ENCODE measurements at places on chromosomes 12 and 14. TPM values are rescaled to one million over a fixed set of nuclear protein-coding genes. Genes with fewer than 3 reads are reported as not detected.

Gene C1QL4
- not detected for total RNA-seq

Gene ADCY4
- total RNA-seq, result 5.5 TPM

Gene SYNDIG1L
- total RNA-seq, result not detected

Gene GLIPR1L1
- total RNA-seq, result not detected

Gene RERGL
- total RNA-seq, result 0.67 TPM

Gene BDKRB2
- total RNA-seq, result 3.8 TPM

Data from pancreas (tissue), 10 donors.